Lower leg skin (tissue), 4 donors: ENCODE measurements at places on chromosomes 13 and 19. TPM values are rescaled to one million over a fixed set of nuclear protein-coding genes. Genes with fewer than 3 reads are reported as not detected.

Gene ZNF554
- 8.6 TPM for total RNA-seq

Gene PRTN3
- not detected for total RNA-seq

Gene RGL3
- 6.3 TPM for total RNA-seq

Gene C13orf42
- total RNA-seq: 0.10 TPM

Gene ADM5
- 3.6 TPM for total RNA-seq

Gene COL4A2
- 59.8 TPM for total RNA-seq

Gene HIPK4
- total RNA-seq: 0.46 TPM

Gene SHISA7
- total RNA-seq: not detected

DNA sequence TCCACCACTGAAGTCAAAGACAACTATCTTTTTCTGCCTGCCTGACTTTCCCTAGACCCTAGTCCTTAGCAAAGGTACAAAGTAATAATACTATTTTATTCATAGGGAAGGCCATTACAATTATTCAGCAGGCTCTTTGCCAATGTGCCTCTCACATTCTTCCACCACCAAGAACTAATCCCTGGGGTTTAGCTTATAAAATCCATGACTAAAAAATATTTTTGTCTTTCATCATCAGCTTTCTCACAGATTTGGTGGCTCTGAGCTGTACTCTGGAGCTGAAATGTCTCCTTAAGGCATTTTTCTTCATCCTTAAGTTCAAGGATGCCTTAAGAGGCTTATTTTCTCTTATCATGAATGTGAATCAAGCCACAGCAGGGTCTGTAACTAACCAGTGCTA lies 96.1 kb downstream of the OXGR1 start:
- no peak for DNase-seq

GRCh38 chr19:8310342-8311055 lies 2.3 kb upstream of the CD320 start:
- no peak for DNase-seq

- no peak for DNase-seq
Observed at GRCh38 chr13:97202761-97203160, 19.4 kb upstream of the MBNL2 start.

DNA sequence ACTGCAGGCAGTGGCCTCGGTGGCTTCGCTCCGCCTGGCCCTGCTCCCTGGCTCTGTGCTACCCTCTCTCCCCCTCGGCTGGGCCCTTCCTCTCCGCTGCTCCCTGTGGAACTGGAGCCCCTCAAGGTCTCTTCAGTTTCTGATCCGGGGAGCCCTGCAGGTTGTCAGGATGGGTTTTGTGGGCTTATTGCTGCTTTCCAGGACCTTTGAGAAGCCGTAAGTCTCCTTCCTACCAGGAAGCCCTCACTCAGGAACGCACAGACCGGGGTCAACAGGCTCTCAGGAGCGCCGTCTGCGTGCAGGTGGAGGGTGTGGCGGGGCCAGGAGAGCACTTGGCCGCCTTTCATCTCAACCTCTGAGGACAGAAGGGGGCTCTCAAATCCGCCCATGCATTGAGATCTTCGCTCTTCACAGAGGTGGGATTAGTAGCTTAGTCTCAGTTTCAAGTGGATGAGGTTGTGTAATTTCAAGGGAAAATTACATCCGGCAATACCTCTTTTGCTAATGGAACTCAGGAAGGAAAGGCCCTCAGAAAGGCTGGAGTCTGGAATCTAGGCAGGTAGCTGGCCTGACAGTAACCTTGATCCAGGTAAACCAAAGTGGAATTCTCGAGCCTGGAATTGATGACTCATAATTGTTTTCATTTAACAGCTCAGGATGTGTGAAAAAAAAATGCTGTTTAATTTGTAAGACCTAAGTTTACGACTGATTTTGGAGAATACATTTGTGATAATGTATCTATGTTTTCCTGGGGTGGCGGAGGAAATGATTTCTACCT lies 102.0 kb downstream of the ATP11A start:
- DNase-seq: peak; percentile 69

GRCh38 chr19:47024502-47024901 lies 4.9 kb downstream of the NPAS1 start:
- no peak for DNase-seq

DNA sequence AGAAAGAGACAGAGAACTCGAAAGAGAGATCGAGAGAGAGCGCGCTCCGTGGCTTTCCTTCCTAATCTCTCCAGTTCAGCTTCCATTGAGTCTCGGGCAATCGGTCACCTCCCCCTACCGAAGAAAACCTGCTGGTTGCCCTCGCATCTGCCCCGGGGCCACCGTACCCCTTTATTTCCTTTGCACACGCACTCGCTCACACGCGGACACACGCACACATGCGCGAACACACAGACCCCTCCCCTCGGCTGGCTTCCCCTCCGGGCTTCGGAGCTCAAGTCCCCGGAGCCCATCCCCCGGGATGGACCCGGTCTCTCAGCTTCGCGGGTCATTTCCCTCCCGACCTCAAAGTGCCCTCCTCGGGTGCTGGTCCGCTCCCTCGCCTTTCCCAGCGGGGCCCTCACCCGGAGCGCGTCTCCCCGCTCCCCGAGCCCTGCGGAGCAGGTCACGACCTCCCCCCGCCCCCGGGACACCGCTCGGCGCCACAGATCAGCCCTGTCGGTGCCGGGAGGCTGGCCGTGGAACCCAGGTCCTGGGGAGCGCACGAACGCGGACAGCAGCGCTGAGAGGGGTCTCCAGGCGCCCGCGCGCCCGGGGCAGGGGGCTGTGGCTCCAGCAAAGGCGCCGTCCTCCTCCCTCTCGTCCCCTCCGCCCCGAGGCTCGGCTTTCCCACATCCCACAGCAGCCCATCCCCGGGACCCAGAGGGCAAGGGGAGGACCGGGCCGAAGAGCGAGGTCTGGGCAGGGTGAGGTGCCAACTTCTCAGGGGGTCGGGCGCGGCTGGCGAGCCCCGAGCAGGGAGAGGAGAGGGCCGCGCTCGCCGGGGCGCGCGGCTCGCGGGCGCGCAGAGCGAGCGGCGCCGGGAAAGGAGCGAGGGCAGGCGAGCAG lies 1.8 kb downstream of the DACH1 start:
- no peak for DNase-seq

DNA sequence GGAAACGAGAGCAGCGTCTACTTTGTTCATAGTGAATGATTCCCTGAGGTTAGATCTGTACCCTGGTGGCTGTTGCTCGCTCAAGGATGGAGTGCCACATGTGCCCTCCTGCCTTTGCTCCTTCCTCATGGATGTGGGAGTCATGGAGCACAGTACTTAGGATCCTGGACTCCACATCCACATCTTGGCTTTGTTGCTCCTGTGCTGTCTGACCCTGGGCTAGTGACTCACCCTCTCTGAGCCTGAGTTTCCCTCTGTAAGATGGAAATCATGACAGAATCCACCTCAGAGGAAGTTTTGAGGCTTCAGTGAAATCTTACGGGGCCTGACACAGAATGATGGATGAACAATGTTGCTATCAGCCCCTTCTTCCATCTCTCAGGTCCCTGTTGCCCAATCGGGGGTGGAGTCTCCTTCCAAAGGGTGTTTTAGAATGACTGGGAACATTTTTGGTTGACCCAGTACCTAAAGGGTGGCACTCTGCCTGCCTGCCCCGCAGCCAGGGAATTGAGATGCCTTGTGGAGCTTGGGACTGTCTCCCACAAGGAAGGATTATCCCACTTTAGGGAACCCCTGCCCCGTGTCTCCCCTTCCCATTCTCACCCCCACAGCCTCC lies 9.8 kb upstream of the TIMM50 start:
- no peak for DNase-seq

DNA sequence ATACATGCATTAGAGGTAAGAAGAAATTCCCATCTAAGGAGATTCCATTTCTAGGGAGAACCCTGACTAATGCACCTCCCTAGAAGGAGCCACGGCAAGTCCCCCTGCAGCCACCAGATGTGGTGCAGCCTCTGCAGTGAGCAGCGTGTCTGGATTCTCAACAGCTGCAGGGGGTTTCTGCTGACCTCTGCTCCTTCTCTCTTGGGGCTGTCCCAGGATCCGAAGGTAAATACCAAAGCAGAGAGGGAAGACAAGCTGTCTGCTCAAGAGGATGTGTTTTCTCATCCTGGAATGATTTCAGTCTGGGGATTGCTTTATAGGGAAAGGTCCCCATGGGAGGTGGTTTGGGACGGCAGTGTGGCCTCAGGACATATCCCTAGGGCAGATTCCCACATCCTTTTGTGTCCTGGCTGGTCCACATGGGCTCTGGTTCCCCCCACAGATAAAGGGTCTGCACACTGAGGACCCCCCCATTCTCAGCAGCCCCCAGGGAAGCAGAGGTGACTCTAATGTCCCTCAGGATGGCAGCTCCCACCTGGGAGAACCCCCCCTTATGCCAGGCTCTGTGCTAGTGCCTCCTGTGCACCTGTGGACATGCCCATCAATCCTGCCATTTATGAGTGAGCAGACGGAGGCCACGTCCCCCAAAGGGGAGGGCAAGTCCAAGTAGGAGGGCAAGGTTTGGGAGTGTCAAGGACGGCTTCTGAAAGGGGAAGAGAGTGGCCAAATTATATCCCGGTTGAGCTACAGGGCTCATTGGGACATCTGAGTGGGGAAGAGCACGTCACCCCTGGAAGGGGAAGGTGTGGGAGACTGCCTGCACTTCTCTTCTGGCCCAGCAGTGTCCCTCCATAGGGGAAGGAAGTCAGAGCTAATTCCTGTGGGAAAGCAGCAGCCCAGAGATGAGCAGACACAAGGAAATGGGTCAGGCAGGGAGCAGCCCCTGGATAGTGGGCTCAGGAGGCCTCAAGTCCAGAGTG lies 10.2 kb upstream of the OR10H5 start:
- peak; percentile 79 for DNase-seq

DNA sequence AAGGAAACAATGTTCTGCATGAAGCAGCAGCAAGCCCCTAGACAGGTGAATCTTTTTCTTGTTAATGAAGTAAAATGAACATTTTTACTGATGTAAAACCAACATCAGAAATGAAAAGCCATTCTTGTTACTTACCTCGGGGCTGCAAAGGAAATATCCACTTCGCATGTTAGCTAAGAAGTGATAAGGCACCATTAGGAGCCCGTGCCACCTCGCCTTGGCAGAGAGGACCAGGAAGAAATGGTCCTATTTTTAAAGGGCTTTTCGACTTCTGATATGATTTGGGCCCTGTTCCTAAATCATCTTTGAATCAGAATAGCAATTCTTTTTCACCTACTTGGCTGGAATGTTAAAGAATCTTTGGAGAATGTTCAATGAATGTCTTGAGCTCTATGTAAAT lies 183.2 kb downstream of the OXGR1 start:
- no peak for DNase-seq

GRCh38 chr19:51258165-51259160 lies 7.6 kb downstream of the SIGLECL1 start:
- DNase-seq: no peak
